ENCODE measurements at places on chromosomes 2 and 18. TPM values are rescaled to one million over a fixed set of nuclear protein-coding genes. Genes with fewer than 3 reads are reported as not detected.

Gene TMEM18
- total RNA-seq = 22.8 TPM

Gene TEKT4
- 7.7 TPM for total RNA-seq

Gene SLC66A2
- 26.5 TPM for total RNA-seq

Gene RGPD3
- 0.71 TPM for total RNA-seq

Gene SLC23A3
- total RNA-seq = 2.0 TPM

Gene REG1B
- total RNA-seq = not detected

Gene NT5DC4
- 0.83 TPM for total RNA-seq

Gene STAMBP
- 25.1 TPM for total RNA-seq

Gene KIF1A
- 0.71 TPM for total RNA-seq

Gene TSPYL6
- not detected for total RNA-seq

Gene SPTBN1
- total RNA-seq = 715 TPM

Gene TMEM198
- 7.1 TPM for total RNA-seq

Gene CNGA3
- total RNA-seq = 0.23 TPM

Gene TRIM43
- not detected for total RNA-seq

Gene USP37
- total RNA-seq = 13.6 TPM

Gene DNAJC5G
- total RNA-seq = not detected

Gene POTEI
- 0.28 TPM for total RNA-seq

Gene PJVK
- total RNA-seq = 4.0 TPM

Gene ARHGAP28
- 123 TPM for total RNA-seq

Gene RNF125
- total RNA-seq = 4.8 TPM

Gene ITGA4
- total RNA-seq = 71.0 TPM

Gene LCLAT1
- total RNA-seq = 24.2 TPM

Gene GREB1
- 3.3 TPM for total RNA-seq

Gene ZNF892
- total RNA-seq = 7.0 TPM

Gene PKDCC
- 131 TPM for total RNA-seq

Gene KCNE4
- total RNA-seq = 1.2 TPM

Gene POTEE
- total RNA-seq = 0.09 TPM

Measured in lung (tissue), 17 donors.